ENCODE measurements at places on chromosomes 7 and 10.
A peak's percentile ranks its signal among the peaks of the same experiment; 100 is the strongest.

GRCh38 chr7:117322741-117323304 lies at the start of gene WNT2:
Gene WNT2 (minus strand): TSS chr7:117323058. CDS start chr7:117322989, 69 bp downstream.
- DNase-seq = no peak

- DNase-seq = no peak
Observed at GRCh38 chr7:17044396-17044795, 162.6 kb upstream of the AGR3 start.

DNA sequence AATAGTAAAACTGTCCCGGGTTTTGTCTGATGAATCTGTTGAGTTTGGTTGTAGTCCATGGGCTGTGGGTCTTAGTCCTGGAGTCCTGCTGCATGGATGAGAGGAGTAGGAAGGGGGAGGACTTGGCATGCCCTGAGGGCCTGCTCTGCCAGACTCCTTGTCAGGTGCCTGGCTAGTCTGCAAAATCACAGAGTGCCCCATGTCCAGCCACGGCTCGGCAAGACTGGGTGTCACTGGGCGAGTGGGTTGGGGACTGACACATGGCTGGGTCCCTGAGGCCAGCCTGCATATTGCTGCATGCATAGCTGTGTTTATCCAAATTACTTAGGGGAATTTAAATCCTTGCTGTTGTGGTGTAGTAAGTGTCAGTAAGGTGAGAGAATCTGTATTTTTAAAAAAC lies 9.7 kb downstream of the MINDY4 start:
- no peak for DNase-seq

DNA sequence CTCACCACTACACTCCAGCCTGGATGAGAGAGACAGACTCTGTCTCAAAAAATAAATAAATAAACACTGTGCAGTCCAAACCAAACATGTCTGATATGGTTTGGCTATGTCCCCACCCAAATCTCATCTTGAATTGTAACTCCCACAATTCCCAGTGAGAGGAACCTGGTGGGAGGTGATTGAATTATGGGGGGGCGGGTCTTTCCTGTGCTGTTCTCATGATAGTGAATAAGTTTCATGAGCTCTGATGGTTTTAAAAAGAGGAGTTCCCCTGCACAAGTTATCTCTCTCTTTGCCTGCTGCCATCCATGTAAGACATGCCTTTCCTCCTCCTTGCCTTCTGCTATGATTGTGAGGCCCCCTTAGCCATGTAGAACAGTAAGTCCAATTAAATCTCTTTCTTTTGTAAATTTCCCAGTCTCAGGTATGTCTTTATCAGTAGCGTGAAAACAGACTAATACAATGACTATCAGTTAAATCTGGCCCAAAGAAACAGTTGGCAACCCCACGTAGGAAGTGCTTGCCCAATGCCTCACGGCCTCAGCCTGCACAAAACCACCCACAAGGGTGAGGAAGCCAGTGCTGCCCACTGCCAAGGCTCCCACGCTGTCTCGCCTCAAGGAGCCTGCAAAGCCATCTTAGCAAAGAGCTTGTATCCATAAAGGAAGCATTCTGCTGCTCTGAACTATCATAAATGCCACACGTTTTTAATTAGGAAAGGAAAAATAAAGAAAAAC lies 64.7 kb downstream of the PIK3AP1 start:
- no peak for DNase-seq

DNA sequence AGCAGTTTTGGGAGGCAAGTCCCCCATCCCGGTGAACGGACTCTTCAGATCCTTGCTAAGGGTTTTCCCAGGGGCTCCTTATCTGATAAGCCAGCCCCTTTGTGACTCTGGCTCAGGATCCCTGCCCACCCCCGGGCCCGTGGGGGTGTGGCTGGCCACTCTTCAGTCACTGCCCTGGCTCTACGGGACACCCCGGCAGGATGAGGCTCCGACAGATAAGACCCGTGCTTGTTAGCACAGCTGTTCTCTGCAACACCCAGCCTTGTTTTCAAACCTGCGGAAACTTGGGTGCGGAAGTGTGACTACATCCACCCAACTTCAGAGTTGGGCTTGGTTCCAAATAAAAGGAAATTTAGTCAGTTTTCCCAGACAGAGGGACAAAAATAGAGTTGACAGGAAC lies 66.7 kb upstream of the PODXL start:
- DNase-seq = peak; percentile 35

DNA sequence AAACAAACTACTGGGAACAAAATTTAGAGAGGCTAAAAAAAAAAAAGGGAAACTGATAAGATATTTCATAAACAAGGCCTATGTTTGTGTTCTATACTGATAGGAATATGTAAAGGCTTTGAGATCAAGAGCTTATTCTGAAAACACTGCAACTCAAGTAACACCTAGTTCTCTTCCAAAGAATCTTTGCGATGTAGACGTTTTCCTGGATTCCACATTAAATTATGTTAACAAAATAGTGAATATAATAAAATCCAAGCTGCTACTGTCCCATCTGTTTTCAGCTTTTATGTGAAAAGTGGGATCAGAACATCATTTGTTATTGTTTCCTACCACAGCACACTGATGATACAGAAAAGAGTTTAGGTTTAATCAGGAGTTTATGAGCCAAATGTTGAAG lies 53.0 kb upstream of the RNF148 start:
- DNase-seq = no peak

- DNase-seq = peak; percentile 38
Observed at GRCh38 chr7:29878081-29878688, 71.9 kb downstream of the WIPF3 start.

GRCh38 chr7:131653418-131654248 lies 97.2 kb upstream of the PODXL start:
- DNase-seq = no peak

- DNase-seq = peak; percentile 60
Observed at GRCh38 chr10:24518981-24519597, 204.6 kb downstream of the ARHGAP21 start.

DNA sequence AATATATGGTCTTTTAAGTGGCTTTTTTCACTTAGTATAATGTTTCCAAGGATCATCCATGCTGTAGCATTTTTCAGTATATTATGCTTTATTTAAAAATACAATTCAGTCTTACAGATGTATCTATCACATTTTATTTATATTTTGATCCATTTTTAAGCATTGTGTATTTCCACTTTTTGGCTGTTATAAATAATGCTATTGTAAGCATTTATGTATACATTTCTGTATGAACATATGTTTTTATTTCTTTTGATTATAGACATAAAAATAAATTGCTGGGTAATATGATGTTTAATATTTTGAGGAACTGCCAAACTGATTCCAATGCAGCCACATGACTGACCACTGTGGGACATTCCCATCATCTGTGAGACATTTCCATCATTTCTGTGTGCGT lies 1662.0 kb downstream of the REEP3 start:
- DNase-seq = no peak

DNA sequence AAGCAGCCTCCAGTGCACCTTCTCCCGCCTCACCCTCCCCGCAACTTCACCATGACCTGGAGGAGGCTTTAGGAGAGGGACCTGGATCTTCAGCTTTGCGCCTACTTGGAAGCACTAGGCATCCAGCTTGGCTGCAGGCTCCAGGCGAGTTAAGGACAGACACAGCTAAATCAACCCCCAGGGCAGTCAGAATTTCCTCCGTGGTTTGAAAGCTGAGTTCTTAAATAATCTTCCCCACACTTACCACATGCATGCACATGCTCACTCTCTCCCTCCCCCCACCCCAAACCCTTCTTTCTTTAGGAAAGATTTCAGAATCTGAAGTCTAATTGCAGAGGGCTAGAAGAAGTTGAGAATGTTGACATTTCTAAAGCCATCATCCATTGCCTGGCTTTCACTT lies 36.7 kb upstream of the LRRC4 start:
- DNase-seq = no peak

DNA sequence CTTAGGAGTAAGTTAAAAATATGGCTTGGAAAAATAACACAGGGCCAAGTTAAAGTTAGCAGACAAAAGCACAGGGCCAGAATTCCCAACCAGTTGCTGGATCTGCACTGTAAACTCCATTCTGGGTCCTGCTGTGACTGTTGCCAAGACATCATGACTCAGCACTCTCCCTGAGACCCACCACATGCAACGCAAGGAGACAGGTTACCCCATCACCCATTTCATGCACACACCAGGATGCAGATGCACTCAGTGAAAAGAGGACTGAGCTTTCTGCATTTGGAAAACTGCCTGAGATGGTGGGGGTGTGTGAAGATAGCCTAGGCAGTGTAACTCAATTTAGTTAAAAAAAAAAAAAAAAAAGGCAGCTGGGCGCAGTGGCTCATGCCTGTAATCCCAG lies 97.6 kb upstream of the ZNF438 start:
- peak; percentile 65 for DNase-seq

DNA sequence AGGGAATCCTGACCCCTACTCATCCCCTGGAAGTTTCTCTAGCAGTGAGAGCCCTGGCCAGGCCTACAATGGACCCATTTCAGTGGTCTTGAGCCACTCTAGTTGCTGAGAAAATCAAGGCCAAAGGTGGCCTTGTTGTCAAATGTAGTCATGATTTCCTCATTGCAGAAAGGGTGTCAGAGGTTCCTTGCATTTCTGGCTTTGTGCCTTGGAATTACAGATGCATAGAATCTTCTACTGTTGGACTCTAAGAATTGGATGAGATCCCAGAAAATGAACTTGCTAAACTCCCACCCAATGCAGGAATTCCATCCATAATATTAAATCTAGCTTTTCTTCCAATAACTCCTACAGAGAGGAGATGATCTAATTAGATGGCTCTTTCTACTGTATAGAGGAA lies 12.2 kb downstream of the CPA2 start:
- peak; percentile 68 for DNase-seq

GRCh38 chr7:55504093-55504859 lies 68.0 kb downstream of the VOPP1 start:
- no peak for DNase-seq

GRCh38 chr10:128861018-128861901 lies 605.8 kb upstream of the MGMT start:
- DNase-seq = peak; percentile 3

- no peak for DNase-seq
Observed at GRCh38 chr10:21490711-21491105, 34.8 kb downstream of the SKIDA1 start.

GRCh38 chr10:49593998-49594397 lies 16.1 kb upstream of the SLC18A3 start:
- DNase-seq = no peak

GRCh38 chr10:80596391-80597257 lies 58.9 kb downstream of the SH2D4B start:
- DNase-seq = no peak

- DNase-seq = no peak
Observed at GRCh38 chr7:126696256-126697038, 556.3 kb downstream of the GRM8 start.

- no peak for DNase-seq
Observed at GRCh38 chr7:69211739-69212138, 386.5 kb upstream of the AUTS2 start.

DNA sequence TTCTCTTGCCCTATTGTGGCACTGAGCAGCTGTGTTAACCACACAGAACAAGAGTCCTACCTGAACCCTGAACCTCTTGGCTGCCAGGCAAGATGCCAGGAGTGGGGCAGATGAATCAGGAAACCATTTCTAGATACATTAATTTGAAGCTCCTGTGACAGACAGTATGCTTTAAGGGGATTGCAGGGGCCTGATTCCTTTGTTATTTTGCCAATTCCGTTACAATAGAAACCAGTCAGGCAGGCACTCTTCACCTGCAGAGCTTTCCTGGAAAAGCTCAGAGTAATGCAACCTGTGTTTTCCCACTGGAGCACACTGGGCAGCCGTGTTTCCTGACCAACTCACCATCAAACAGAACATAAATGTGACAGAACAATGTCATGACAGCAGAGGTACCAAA lies 233.1 kb downstream of the BMPER start:
- DNase-seq = no peak

- DNase-seq = no peak
Observed at GRCh38 chr10:70542565-70542938, 60.0 kb downstream of the PRF1 start.

All from right hindlimb (tissue), 1 donor.